ENCODE measurements at places on chromosomes 13 and 19.

DNA sequence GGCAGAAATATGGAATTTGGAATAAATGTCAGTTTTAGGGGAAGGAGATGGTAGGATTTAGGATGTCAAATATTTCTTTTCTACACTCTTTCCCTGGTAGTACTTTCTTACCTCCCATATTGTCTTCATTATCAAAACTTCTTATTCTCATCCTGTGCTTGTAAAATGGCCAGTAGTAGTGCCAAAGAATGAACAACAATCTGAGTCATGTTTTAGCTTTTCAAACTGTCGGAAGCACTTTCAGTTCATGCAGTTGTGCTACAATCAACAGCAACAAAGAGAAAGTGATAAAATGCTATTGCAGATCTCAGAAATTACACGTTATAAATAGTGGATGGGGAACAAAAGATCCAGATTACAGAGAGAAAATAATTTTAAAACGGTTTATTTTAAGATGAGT, 193.7 kb upstream of the RXFP2 start:
- no peak for DNase-seq

GRCh38 chr13:31418186-31418585, 218.4 kb downstream of the B3GLCT start:
- no peak for DNase-seq

DNA sequence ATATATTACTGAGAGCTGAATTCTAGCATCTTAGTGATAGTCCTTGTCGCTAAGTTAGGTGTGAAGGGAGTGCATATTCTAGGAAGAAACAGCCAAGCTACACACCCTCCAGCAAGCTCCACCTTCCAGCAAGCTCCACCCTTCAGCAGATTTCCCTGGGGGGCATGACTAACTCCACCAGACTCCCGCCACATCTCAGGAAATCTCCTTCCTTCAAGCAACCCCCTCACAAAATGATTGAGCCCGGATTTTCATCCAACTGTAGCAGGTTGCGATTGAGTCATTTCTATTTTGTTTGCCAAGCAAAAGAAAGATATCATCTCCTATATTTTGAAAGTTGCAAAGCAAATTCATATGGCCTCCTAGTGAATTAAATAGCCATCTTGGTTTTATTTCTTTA, 162.1 kb upstream of the TMTC4 start:
- no peak for DNase-seq

- DNase-seq, result no peak
These were observed 21.6 kb downstream of the CAPS start for GRCh38 chr19:5935473-5936291.

DNA sequence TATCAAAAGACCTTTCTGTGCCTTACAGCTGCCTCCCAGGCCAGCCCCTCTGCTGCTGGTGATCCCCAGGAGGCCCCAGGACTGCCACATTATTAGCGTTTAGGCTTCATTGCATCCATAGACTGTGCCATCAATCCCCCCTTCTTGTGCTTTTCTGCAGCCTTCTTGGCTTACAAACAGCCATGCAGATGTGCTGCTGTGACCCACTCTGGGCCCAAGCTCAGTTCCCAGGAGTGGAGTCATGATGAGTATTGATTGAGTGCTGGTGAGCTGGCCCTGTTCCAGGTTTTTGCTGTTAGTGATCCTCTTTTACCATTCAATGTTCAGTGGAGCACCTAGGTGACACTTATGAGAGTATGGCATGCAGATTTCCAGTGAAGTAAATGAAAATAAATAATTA, 59.9 kb upstream of the SLAIN1 start:
- no peak for DNase-seq
